ENCODE measurements at places on chromosomes 4 and X. TPM values are rescaled to one million over a fixed set of nuclear protein-coding genes. Genes with fewer than 3 reads are reported as not detected.

DNA sequence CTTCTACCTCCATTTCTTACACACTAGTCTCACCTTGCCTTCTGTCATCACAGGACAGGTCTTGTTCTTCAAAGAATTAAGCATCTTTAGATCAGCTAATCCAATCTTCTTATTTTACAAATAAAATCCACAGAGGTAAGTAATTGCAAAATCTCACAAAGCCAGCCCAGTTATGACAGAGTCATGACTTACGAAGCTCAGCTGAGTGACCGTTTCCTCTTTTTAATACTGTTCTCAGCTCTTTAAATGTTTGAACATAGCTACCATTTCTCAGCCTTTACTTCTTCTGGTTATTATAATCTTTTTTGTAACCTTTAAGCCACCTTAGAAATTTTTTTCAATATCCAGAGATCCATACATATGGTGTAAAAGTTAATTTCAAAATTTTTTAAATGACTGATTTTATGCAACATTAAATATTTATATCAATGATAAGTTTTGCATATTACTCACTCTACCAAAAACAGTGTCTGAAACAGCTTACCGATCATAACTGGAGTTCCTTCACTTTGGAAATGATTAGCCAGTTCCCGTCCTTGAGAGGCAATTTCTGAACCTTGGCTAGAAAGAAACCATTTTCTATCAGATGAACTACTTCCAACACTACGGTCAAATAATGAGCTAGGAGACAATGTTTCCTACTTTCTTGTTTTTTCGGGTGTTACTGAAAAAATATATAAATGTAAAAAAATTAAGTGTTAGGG is 8.8 kb downstream of the ANKRD37 start:
- H3K4me1 ChIP-seq, result no peaks in the 10 kb centered on the region
- peaks cover 49% of the 10 kb centered on the region for H3K36me3 ChIP-seq
- no peaks in the 10 kb centered on the region for H3K27me3 ChIP-seq
- H3K4me3 ChIP-seq, result no peak overlapping the region
- DNase-seq, result peak; percentile 35
- H3K27ac ChIP-seq, result no peak overlapping the region

DNA sequence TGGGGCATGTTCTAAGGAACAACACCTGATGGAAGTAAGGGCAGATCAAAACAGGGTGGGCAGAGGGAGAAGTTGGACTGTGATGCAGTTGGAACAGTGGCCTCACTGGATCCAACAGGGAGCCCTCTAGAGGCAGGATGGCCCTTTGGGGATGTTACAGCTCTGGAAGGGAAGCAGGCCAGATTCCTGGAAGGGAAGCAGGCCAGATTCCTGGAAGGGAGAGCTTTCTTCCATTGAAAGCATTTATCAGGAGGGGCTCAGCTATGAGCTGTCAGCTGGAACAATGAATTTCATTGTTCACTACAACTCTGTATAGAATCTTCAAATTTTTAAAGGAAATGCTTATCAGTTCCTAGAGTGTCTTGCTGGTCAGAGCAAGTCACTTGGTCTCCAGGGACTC is 17.7 kb downstream of the IL15 start:
- H3K4me3 ChIP-seq, result no peak overlapping the region
- H3K27ac ChIP-seq, result no peak overlapping the region
- no peaks in the 10 kb centered on the region for H3K4me1 ChIP-seq
- peak; percentile 43 for DNase-seq
- H3K27me3 ChIP-seq, result no peaks in the 10 kb centered on the region

DNA sequence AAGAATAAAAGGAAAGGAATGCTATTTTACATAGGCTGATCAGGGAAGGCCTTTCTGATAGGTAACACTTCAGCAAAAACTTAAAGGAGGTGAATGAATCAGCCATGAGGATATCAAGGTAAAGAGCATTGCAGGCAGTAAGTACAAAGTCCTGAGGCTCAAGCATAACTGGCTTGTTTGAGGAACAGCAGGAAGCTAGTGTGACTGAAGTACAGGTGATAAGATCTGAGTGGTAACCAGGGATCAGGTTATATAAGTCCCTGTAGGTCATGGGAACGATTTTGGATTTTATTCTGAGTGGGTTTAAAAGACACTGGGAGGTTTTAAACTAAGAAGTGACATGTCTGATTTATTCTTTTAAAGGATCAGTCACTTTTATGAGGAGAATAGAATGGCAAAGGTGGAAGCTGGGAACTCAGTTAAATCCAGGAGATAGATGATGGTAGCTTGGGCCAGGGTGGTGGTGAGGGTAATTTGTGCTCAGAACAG is 47.1 kb upstream of the THOC2 start:
- DNase-seq, result no peak
- no peaks in the 10 kb centered on the region for H3K36me3 ChIP-seq
- no peaks in the 10 kb centered on the region for H3K27me3 ChIP-seq
- no peak overlapping the region for H3K4me3 ChIP-seq
- H3K4me1 ChIP-seq, result no peaks in the 10 kb centered on the region
- H3K27ac ChIP-seq, result no peak overlapping the region

Gene CT55
- total RNA-seq, result 0.27 TPM

GRCh38 chr4:168167714-168168284 is 75.5 kb downstream of the ANXA10 start:
- no peak for DNase-seq
- no peak overlapping the region for H3K4me3 ChIP-seq
- H3K4me1 ChIP-seq, result no peaks in the 10 kb centered on the region
- H3K27me3 ChIP-seq, result no peaks in the 10 kb centered on the region
- H3K36me3 ChIP-seq, result no peaks in the 10 kb centered on the region

GRCh38 chr4:140256941-140257340 is 103.0 kb upstream of the MAML3 start:
- H3K4me1 ChIP-seq, result peaks cover 6% of the 10 kb centered on the region
- H3K36me3 ChIP-seq, result no peaks in the 10 kb centered on the region
- DNase-seq, result no peak
- H3K27me3 ChIP-seq, result no peaks in the 10 kb centered on the region

Measured in muscle of leg (tissue), 16 donors.